Stimulated activated CD8-positive, alpha-beta memory T cell treated with anti-CD3 and anti-CD28 coated beads, Interleukin-15, amount 100 ng/mL, for 1 hour (primary cell): ENCODE measurements at places on chromosomes 12 and 14.

DNA sequence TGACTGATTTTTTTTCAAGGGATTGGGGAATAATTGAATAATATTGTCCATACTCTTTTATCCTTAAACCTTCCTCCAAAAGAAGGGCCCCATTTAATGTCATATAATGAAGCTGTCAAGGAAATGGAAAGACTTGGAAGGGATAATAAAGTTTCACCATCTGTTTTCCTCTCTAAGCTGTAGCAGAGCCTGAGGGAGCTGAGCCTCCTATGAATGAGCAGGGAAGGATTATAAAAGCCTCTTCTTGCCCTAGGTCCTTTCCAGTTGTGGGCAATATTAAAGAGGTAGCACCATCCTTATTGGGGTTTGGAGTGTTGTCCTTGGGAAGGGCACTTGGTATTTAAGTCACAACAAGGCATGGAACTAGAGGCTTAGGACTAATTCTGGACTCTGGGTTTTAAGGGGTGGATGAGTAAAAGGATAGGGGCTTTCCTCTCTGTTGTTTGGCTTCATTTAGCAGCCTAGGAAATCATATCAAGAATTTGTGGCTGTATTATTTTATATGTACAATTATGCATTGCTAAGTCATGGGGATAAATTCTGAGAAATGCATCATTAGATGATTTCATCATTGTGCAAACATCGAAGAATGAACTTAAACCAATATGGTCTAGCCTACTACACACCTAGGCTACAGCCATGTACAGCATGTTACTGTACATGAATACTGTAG is 408.5 kb upstream of the DCN start:
- no peak for DNase-seq

DNA sequence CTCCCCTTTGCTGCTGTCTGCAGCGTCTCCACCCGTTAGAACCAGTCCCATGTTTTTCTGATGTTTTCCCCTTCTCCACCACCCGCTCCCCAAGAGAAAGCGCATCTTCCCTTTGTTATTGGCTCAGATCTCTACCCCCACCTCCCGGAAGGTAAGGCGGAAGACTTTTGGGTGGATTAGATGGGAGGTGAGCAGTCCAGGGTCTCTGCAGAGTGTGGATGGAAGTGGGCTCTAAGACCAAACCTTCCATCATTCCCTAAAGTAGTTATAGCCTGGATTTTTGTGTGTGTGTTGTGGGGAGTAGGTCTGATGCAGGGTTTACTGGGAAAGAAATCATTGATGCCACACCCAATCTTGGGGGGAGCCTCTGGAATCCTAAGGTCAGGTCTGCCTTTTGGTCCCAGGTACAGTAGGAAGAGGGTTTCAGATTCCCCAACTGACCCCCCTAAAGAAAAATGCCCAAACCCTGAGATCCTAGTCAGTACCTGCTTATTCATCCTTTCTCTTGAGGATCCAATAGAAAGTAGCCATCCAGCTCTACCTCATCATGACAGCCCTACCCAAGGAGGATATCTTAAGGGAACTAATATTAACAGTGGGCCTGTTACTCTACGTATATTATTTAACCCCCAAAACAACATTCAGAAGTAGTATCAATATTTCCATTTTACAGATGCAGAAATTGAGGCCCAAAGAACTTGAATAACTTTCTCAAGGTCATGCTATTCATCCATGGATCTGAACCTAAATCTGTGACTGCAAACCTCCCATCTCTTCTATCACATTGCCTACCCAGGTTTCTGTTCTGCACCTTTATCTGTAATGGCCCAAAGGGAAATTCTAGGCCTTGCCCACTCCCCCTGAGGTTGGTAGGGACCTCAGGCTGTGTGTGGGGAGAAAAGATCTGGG is 1.1 kb downstream of the KIF5A start:
- DNase-seq: no peak

DNA sequence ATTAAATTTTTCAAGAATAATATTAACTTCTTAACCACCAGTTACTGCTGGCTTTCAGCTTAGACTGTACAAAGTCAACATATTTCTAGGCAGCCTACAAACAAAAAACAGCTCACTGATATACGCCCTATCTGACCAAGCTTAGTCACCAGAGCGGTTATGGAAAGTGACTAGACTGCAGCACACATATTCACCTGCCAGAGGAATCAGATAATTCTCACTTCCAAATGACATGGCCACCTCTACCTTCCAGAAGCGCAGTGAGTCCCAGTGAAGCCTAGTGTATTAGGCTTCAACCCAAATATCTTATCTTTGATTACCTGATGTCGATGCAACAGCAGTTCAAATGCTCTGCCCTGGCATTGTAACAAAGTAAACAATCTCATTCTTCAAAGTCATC is 8.5 kb downstream of the STXBP6 start:
- DNase-seq: no peak

DNA sequence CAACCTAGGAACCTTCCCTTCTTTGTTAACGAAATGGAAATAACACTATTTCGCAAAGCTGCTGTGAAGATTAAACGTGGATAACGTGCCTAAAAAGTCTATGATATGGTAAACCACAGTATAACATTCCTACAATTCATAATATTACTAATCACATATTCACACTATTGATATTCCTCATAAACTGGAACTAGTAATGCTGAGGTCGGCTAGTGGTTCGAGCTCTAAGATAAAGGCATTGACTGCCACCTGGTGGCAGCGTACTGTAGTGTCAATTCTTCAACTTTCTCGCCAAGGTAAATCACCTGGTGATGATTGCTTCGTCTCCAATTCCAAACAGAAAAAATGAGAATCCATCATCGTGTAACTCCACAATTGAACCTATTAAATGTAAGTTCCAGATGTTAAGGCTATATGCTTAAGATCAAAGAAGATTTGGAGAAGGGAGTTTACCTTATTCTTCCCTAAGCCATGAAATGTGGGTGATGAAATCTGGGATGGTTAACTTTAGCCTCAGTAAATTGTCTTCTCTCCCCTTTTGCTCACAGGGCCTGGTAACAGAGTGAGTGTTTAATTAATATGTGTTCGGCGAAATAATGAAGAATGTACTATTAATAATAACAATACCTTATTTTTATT is 197.5 kb upstream of the TMEM132C start:
- DNase-seq: no peak

DNA sequence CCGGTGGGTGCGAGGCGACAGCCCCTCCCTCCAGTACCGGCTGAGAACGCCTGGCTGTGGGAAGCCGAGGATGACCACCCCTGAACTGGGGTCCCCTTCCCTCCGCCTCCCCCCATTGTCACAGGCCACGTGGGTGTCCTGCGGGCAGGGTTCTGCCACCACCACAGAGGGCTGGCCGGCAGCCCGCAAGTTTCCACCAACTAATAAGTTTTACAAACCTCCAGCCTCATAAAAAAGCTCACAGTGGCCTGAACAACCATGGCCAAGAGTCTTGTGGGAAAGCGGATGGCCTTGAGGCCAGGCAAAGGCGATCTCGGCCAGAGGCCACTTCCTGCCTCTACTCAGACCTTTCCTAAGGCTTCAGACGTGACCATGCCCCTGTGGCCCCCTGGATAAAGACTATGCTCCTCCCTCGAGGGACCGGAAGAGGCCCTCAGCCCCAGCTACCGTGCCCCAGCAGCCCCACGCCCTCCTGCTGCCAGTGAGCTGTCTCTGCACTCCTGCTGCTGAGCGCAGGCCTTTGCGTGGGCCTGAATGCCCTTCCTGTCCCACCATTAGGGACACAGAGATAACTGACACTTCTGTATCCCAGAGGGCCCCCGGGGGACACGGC is 46.1 kb upstream of the DLK1 start:
- no peak for DNase-seq

DNA sequence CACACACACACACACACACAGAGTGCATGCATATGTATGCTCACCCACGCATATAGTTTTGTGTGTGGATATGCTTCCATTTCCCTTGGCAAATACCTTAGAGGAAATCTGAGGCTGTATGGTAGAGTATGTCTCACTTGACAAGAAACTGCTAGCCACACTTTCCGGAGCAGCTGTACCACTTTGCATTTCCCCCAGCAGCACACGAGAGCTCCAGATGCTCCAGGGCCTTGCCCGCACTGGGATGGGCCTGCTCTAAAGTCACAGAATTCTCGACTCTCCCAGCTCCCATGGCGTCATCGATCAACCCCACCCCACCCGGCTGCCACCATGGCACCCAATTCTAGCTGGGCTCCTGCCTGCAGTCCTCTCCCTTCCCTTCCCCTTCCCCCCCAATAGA is 21.9 kb downstream of the CLMN start:
- no peak for DNase-seq

- no peak for DNase-seq
Measured at GRCh38 chr14:55416866-55417265, 5.2 kb upstream of the ATG14 start.

DNA sequence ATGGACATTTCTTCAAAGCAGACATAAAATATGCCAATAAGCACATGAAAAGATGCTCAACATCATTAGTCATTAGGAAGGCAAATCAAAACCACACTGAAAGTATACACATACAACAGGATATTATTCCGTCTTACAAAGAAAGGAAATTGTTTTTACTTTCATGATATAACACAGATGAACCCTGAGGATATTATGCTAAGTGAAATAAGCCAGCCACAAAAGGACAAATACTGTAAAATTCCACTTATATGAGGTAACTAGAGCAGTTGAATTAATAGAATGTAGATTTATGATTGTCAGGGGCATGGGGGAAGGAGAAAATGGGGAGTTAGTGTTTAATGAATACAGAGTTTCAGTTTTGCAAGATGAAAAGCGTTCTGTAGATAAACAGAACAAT is 4.2 kb downstream of the ACYP1 start:
- no peak for DNase-seq

DNA sequence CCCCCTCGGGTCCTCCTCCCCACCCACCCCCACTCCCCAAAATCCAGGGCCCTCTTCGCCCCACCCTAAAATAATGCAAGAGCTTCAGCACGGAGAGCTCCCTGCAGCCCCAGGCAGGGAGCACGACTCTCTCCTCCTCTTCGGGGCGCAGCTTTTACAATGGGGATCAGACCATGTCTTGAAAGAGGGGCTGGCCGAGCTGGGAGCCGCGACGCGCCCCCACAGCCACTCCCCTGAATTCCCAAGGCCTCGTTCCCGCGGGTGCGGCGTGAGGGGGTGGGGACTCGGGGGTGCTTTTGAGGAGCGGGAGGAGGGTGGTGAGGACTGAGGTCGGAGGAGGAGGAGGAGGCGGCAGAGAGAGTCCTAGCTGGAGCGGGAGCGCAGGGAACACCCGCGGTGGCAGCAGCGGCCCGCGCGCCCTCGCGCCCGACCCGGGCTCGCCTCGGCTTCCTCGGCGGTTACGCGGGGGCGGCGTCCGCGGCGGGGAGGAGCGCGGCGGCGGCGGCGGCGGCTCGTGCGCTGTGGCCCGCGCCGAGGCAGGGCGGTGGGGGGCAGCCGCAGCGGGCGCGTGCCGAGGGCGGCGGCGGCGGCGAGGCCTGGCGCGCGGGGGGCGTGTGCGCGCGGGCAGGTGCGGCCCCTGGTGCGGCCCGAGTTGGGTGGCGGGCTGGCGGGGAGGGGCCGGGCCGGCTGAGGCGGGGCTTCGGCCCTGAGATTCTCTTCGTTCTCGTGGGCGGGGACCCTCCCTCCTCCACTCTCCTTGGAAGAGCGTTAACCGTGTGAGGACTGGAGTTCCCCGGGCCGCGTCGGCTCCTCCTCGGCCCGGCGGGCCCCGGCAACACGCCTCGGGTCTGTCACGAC is at the start of gene ANKS1B:
Gene ANKS1B (minus strand): TSS at position 666 of the 858 bp plus-strand sequence. CDS start 699 bp downstream, outside the sequence.
- DNase-seq: no peak

DNA sequence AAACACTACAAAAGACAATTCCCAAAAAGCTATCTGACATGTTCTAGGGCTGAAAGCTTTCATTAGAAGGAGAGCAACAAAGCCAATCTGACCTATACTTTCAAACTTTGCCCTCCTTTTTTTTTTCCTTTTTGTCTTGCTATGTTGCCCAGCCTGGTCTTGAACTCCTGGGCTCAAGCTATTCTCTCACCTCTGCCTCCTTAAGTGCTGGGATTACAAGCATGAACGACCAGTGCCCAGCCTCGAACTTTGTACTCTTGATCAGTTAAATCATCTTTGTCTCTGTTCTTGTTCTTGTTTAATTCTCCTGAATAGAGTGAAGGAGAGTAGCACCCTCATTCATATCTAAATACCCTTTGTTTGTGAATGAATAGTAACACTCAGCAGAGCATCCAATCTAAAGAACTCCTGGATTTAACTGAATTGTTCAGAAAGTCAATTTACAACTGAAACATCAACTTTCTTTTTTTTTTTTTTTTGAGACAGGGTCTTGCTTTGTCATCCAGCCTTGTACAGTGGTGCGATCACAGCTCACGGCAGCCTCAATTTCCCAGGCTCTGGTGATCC is 22.1 kb downstream of the ERP29 start:
- DNase-seq: no peak

DNA sequence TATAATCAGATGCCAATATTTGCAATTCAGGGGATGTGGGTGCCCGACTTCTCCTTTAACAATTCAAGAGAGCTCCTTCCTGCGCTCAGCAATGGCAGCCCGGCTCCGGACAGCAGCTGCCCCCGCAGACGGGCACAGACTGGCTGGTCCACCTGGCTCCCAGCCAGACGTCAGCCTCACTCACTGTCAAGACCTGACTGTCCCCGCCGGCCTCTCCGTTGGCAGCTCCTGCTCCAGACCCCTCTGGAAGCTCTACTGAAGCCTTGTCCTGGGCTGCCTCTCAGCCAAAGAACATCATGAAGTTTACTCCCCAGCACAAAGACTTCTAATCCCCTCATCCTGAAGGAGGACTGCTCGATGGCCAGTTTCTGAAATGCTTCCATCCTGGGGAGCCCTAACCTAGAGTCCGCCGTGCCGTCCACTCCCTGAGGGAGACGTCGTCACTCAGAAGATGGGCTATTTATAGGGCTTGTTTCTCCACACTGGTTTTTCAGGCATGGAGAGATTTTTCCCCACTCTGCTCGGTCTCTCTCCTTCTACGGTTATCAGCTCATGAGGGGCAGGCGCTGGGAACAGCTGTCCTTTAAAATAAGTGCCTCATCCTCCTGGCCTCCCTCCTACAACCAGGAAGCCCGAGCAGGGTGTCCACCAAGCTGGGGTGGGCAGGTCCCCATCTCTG is 126.2 kb downstream of the RFLNA start:
- DNase-seq: no peak

DNA sequence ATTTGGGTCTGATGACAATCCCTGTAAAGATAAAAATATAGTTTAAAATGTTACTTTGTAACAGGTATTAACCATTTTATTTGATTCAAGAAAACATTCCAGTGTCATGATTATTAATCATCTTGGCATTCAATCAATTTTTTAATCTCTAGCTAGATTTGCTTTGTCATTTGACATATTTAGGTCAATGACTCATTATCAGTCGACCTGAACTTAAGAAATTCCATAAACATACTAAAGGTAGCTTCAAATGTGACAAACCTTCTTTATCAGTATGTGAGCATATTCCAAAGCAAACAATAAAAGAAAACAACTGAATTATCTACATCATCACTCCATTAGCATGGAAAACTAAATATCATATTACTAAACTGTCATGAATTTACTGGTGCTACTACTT is 50.8 kb upstream of the CDKL1 start:
- DNase-seq: no peak

GRCh38 chr12:103807561-103808238 is 33.3 kb downstream of the NT5DC3 start:
- no peak for DNase-seq

GRCh38 chr12:107119091-107119490 is 25.7 kb upstream of the CRY1 start:
- DNase-seq: no peak

- DNase-seq: no peak
Measured at GRCh38 chr14:94284221-94284620, 8.8 kb downstream of the SERPINA10 start.
